Karpas-422 (cell line): ENCODE measurements at places on chromosomes 1 and 21. TPM values are rescaled to one million over a fixed set of nuclear protein-coding genes. Genes with fewer than 3 reads are reported as not detected.

- peak; percentile 93 for DNase-seq
These were observed 6.3 kb upstream of the KYAT3 start for GRCh38 chr1:88998716-88999115.

DNA sequence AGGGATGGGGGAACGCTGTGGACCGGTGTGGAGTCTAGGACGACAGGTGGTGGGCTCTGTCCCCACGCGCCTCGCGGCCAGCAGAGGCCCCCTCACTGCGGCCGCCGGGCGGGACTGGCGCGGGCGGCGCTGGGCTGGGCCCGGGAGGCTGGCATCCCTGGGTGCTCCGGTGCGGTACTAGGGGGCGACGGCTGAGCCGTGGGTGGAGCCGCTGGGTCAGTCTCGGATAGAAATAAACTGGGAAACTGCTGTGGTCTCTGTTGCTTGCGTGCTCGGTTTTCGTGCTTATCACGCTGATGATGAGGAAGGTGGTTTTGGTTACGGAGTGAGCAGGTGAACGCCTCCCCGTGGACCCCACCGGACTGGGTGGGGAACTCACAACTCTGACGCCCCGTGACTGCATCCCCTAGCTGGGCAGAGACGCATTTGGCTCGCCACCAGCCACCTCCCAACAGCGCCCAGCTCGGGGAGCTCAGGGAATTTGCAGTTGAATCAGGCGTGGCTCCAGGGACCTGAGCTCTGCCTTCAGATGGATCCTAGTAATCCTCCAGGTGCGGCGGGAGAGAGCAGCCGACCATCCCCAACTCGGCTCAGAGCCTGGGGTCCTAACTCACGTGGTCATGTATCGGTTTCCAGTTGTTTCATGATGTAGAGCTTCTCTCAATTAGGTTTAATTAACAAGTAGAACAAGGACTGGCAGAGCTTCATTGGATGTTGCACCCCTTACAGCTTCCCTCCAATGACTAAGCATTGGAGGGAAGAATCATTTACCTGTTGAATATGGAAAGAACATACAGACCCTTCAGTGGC is 32.1 kb downstream of the HSD17B7 start:
- DNase-seq: no peak

- DNase-seq: no peak
These were observed 945 bp downstream of the RNPEP start for GRCh38 chr1:201983380-201983805.

- no peak for DNase-seq
These were observed 22.4 kb downstream of the SMYD2 start for GRCh38 chr1:214303141-214303930.

Gene OR2L13
- total RNA-seq: not detected in 2 replicates
